ENCODE measurements at places on chromosomes 3 and 15.

DNA sequence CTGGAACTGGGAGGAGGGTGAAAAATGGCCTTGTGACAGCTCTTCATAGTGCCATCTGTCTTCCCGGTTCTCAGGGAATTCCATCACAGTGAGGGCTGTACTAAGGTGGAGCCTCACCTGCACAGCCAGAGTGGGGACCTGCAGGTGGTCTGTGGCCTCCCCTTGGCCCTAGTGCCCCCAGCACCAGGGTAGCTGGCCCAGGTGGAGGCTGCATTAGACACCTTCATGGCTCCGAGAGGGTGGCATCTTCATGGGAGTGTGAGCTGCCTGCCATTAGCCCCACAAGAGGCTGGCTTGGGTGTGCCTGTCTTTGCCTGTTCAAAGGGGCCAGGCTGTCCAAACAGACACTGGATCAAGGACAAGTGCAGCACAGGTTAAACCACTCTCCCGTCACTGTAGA, 95.5 kb upstream of the PRR23E start:
- DNase-seq: no peak

DNA sequence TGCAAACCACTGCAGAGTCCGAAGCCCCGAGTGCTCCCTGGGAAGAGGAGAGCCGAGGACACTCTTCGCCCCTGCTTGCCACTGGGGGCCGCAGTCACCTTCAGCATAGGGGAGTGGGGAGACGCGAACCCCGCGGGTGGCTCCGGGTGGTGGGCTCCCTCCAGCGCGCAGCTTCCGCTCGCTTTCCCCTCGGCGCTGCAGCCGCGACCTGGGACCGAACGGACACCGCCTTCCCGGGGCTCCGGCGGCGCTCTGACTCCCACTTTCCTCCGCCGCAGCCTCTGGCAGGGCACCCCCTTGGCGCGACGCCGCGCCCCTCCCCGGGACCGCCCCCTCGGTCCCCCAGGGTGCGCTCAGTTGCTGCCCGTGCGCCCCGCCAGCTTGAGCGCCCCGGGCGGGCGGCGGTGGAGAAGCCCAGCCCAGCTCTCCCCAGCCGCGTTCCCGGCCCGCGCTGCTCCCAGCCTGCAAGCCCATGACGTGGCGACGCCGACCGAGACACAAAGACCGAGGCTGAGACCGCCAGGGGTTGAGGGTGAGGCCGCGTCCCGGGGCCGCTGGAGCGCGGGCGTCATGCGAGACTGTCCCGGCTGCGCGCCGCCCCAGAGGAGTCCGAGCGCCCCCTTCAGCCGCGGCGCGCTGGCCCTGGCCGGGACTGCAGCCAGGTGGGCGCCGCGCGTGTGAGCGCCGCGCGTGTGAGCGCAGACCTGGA, at the start of gene MINAR1:
Gene MINAR1, plus strand, starts transcription at position 701 of the 709 bp plus-strand sequence. CDS start 23,812 bp downstream, outside the sequence.
- peak; percentile 61 for DNase-seq

GRCh38 chr3:189288348-189289235, 116.8 kb downstream of the TPRG1 start:
- DNase-seq: no peak

DNA sequence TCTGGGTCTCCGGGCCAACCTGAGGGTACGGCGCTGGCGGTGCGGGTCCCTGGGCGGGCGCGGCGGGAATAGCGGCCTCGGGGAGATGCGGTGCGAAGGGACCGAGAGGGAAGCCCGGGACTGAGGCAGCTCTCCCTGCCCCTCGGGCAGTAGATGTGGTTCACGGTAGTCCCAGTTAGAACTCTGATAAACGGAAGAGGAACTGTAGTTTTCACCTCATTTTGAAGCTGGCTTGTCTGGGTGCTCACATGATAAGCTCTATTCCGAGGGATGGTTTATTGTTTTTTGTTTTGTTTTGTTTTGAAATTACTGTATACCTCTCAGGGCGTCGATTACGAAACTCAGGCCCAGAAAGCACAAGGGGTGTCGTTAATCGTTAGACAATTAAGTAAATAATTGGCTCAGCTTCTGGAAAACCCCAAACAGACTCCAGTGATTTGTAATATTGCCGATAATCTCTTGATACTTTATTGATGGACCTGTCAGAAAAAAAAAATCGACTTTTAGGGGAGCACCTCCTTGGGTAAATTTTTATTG, 413 bp downstream of the NUSAP1 start:
- no peak for DNase-seq

- no peak for DNase-seq
Observed at GRCh38 chr15:57727031-57727430, 20.5 kb downstream of the POLR2M start.

DNA sequence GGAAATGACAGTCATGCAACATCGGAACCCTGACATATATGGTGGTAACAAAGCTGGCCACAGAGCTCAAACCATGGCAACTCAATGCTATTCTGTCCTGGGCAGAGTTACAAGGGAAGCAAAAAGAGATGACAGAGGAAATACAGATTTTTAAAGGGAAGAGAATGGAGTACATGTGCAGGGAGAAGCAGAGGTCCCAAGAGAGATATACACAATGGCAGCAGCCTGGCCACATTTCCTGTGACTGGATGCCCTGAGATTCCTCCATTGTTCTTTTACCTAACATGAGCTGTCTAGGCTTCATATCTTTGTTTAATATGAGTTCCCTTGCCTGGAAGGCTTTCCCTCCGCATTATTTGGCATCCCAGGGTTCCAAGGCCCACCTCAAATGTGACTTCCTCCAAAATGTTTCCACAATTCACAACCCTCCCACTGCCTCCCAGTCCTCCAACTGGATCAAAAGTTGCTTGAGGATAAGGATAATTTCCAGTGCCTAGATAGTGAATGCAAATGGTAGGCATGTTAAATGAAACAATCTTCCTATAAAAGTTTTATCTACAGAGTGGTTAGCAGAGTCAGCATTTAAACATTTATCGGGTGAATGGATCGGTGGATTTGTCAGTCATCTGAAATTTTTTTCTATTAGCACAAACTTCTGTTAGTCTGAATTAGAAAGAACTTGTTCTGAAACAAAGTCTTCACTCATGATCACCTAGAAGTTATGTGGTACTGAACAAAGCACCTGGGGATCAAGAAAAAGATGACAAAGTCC, 86.2 kb downstream of the DHX30 start:
- DNase-seq: no peak

- no peak for DNase-seq
Observed at GRCh38 chr15:55530861-55531313, 22.9 kb upstream of the DNAAF4 start.
